ENCODE measurements at places on chromosomes 3 and 15.
A peak's percentile ranks its signal among the peaks of the same experiment; 100 is the strongest.

- peak; percentile 35 for DNase-seq
Measured at GRCh38 chr3:167684388-167684993, 30.7 kb upstream of the WDR49 start.

- DNase-seq = peak; percentile 48
Measured at GRCh38 chr3:113212150-113212843, 940 bp downstream of the BOC start.

DNA sequence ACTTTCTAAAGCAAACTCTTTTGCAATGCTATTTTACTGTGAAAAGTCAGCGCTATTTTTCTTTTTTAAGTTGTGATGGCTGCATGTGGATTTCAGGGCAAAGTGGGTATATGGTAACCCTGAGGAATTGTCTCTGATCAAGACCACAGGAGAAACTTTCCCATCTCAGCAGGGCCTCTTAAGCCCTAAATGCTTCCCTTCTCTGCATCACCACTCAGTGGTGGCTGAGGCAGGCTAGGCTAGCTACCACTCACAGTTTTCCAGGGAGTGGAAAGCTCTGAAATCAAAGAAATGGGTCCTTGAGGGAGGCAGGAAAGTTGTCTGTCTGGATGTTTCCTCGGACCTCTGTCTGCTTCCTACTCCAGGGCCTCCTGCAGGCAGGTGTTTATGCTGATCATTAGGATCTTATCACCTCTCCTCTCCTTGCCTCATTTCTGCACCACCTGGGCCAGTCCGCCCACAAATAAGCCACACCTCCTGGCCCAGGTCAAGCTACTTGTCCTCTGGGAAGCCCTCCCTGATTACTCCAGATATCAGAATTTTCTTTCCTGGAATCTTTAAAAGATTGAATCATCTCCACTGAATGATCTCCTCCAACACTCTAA lies 37.0 kb downstream of the CEMIP start:
- no peak for DNase-seq

DNA sequence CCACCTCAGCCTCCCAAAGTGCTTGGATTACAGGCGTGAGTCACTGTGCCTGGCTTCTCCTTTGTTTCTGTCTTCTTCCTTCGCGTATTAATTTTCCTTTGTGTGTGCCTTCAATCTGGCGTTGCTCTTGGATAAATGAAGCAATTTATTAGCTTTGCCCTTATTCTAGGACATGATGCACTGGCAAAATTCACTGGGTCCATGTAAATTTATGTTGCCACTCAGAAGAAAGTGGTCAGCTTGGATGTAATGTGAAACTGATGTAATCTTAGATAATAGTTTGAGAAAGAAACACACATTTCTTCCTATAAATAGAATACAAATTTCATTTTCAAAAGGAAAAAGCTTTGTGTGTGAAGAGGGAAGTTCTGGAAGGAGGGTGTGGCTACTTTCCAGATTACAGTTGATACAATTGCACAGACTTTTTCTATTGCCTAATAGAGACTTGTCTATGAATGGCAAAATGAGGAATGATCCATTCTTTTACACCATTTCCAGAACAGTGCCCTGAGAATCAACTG lies 23.3 kb upstream of the ATP1B3 start:
- no peak for DNase-seq

DNA sequence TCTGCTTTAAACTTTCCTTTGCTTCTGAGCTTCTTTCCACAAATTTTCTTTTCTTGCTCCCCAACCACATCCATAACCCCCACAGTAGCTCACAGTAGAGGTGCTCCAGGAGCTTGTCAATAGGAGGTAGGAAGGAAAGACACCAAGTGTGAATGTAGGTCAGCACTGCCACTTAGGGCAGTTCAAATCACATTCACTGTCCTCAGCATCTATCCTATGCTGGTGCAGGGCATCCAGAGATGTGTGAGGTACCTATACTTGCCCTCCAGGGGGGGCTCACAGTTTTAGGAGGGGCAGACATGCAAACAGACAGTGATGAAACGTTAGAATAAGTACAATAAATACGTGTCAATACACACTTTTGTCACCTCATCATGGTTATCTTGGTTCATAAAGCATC lies 1.5 kb upstream of the SPSB4 start:
- DNase-seq = no peak

- DNase-seq = no peak
Measured at GRCh38 chr15:63465104-63465503, 39.3 kb upstream of the USP3 start.

DNA sequence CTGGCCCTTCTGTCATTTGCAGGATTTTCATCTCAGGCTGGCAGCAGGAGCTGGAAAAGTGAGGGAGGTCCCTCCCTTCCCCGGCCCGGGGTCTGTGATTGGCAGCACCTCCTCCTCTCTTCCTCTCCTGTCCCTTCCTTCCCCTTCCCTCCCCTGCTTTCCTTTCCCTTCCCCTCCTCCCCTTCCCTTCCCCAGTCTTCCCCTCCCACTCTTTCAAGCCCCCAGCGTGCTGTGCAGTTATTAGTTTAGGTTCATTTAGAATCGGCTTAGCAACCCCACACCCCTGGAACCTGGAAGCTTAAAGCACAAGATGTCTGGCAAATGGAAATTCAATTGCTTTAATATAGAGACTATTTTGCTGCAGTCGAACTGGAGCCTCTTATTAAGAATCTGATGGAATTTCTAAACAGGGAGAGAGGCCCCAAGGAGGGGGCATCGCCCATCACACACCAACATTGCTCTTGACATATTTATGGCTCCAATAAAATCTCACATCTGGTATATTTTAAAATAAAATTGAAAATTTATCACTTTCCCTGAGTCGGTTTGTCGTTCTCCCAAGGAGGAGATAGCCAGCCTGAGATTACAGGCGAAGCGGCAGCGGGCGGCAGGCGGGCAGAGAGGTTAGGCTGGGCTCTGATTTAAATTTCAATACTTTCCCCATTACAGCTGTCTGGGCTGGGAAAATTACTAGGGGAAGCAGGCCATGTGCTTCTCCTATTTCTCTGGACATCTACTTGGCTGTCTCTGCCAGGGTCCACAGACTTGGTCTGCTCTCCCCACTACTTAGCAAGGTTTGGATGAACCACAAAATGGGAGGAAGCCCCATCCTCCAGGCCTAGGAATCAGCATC lies 98.9 kb downstream of the LINGO1 start:
- DNase-seq = no peak

GRCh38 chr3:79848876-79849275 lies 81.1 kb upstream of the ROBO1 start:
- DNase-seq = no peak

DNA sequence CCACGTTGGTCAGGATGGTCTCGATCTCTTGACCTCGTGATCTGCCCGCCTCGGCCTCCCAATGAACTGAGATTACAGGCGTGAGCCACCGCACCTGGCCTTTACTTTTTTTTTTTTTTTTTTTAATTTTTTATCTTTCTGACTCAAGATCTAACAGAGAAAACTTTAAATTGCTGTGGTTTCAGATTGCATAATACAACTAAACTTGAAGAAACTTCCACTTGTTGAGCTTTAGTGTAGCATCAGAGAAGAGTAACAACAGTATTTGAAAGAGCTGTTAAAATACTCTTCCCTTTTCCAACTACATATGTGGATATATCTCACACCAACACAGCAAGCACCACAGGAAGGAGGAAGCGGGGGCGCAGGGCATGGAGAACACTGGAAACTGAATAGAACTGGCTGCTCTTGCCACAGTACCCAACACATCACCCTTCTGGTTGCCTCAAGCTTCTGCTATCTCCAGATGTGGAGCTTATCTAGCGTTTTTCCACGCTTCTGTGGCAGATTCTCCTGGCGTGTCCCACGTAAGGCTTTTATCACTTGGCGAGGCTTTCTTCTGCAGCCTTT lies 45.4 kb downstream of the MAP6D1 start:
- no peak for DNase-seq

- no peak for DNase-seq
Measured at GRCh38 chr3:55183201-55183600, 255.3 kb upstream of the LRTM1 start.

DNA sequence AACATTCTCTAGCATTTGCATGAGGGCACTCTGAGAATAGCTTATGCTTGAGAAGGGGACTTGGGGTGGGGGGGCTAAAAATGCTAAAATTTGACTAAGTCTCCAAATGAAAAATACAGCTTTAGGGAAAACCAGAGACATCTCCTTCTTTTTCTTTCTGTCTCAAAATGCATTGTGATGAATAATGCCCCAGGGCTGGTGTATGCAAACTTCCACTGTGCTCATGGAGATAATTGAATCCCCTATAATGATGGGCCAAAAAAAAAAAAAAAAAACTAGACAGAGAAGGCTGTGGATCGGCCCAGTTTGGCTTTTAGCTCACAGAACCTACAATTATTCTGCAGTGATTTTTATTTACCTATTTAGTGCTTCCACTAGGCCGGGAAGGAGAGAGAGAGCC lies 147.9 kb upstream of the RORA start:
- DNase-seq = no peak

All from GM13976 (cell line).